ENCODE measurements at places on chromosomes 5 and 9.

GRCh38 chr5:148978370-148979082 lies 84.3 kb downstream of the SH3TC2 start:
- DNase-seq = no peak

GRCh38 chr5:178496642-178497041 lies 93.6 kb downstream of the COL23A1 start:
- no peak for DNase-seq

DNA sequence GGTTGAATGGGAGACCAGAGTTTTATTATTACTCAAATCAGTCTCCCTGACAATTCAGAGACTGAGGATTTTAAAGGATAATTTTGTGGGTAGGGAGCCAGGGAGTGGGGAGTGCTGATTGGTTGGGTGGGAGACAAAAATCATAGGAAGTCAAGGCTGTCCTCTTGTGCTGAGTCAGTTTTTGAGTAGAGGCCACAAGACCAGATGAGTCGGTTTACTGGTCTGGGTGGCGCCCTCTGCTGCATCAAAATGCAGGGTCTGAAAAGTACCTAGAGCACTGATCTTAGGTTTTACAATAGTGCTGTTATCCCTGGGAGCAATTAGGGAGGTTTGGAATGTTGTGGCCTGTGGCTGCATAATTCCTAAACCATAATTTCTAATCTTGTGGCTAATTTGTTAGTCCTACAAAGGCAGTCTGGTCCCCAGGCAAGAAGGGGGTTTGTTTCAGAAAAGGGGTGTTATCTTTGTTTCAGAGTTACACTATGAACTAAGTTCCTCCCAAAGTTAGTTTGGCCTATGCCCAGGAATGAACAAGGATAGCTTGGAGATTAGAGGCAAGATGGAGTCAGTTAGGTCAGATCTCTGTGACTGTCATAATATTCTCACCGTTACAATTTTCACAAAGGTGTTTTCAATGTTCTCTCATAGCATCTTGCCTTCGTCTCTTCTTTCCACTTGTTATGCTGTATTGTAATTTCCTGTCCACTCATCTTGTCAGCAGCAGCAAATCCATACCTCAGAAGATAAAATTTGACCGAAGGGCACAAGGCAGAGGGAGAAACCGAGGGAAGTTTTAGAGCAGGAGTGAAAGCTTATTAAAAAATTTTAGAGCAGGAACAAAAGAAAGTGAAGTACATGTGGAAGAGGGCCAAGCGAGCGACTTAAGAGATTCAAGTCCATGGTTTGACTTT lies 59.2 kb upstream of the CLINT1 start:
- DNase-seq = peak; percentile 28

GRCh38 chr9:20603524-20604268 lies 18.6 kb downstream of the MLLT3 start:
- no peak for DNase-seq

- no peak for DNase-seq
These were observed 229.5 kb downstream of the FAM114A2 start for GRCh38 chr5:153809166-153809565.

- no peak for DNase-seq
These were observed 371.2 kb downstream of the NFIB start for GRCh38 chr9:13942695-13943094.

DNA sequence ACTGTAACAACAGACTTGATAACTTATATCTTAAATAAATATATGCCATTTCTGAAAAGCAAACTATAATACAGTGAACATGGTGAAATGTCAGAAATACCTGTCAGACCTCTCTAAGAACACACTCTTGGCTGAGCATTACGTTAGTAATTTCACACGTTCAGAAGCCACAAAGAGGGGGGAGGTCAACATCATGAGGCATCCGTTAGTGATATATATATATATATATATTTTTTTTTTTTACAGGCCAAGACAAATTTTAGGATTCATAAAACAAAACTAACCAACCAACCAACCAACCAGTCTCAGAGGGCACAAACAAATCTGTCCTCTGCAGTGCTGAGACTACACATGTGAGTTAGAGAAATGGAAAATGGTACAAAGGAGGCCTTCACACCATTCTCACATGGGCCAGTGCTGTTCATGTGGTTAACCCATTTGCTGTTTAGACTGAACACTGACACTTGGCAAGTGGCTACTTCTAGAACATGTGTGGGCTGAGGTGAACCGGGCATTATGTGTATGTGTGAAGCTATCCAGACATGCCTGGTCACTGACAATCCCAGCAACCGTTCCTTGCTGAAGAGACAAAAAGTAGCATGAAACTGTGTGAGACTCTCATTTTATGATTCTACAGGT lies 54.5 kb downstream of the ELL2 start:
- no peak for DNase-seq

DNA sequence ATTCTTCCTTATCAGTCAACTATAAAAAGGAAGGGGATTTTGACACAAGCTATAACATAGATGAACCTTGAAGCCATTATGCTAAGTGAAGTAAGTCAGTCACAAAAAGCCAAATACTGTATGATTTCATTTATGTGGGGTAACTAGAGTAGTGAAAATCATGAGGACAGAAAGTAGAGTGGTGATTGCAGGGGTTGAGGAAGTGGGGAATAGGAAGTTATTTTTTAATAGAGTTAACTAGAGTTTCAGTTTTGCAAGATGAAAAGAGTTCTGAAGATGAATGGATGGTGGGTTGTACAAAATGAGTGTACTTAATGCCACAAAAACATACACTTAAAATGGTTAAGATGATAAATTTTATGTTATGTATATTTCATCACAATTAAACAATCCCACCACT lies 65.4 kb upstream of the FAM174A start:
- DNase-seq = no peak

All from stimulated activated CD8-positive, alpha-beta memory T cell treated with anti-CD3 and anti-CD28 coated beads, Interleukin-7, amount 100 ng/mL, for 24 hours (primary cell).